Activated CD8-positive, alpha-beta memory T cell treated with anti-CD3 and anti-CD28 coated beads, Interleukin-2, amount 50 U/mL, for 4 hours (primary cell): ENCODE measurements at places on chromosomes 3 and 15.

DNA sequence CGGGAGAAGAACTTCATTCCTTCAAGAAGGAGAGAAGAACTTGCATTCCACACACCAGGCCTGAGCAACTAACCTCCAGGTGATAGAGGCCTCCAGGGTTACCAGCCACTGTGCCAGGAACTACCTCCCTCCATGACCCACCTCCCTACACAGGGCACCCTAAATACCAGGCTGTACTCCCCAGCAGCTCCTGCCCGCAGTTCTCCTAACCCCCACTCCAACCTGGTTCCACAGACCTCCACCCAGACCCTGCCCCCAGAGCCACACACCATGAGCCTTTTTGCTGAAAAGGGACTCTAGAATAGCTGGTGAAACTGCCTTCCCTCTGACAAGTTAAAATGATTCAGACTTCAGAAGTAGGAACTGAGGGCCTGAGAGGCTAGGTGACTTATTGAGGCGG lies 8.2 kb downstream of the IGDCC3 start:
- no peak for DNase-seq

DNA sequence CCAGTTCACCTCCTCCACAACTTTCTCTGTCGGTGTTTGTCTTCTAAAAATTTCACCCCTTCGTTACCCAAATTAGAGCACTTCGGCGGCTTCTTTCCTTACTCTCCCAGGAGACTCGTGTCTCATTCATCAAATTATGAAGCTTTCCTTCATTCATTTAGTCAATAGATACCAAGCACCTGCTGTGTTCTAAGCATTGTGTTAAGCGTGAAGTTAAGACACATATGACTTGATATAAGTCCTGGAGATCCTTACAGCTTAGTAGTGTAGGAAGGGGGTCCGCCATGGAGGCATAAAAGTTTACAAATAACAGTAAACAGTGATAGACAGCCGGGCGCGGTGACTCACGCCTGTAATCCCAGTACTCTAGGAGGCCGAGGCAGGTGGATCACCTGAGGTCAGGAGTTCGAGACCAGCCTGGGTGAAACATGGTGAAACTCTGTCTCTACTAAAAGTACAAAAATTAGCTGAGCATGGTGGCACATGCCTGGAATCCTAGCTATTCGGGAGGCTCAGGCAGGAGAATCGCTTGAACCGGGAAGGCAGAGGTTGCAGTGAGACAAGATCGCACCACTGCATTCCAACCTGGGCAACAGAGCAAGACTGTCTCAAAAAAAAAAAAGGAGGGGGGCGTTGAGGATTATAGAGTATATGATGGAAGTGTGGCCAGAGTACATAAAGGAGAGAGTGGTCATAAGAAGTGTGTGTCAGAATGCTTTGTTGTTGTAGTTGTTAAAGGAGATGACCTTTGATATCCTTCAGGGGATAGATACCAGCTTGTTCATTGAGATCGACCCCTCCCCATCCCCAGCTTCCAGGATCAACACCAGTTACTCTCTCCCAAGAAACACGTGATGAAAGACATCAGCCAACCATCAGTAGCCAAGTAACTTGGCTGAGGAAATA lies 744 bp upstream of the CCDC32 start:
- DNase-seq = no peak

DNA sequence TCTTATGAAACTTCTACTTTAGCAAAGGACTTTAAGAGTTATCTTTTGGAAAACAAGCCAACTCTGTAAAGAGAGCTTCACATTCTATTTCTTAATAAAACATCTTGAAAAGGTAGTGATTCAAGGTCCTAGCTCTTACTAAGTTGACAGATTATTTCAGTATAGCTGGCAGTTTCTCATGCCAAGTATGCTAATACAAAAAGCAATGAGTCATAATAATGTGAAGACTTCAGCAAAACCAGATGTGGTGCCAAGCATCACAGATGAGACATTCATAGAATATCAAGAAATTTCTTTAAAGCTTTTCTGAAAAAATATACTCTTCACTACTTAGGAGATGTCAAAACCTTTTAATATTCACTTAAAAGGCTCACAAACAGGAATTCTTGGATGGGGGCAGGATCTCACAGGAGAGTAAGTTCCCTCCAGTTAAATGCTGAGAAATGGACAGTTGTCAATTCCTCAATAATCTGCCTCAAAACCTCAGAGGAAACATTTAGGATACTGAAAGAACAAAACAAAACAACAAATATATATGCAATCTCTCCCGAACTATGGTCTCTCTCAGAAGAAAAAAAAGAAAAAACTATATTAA lies 45.6 kb downstream of the DCBLD2 start:
- DNase-seq = no peak

DNA sequence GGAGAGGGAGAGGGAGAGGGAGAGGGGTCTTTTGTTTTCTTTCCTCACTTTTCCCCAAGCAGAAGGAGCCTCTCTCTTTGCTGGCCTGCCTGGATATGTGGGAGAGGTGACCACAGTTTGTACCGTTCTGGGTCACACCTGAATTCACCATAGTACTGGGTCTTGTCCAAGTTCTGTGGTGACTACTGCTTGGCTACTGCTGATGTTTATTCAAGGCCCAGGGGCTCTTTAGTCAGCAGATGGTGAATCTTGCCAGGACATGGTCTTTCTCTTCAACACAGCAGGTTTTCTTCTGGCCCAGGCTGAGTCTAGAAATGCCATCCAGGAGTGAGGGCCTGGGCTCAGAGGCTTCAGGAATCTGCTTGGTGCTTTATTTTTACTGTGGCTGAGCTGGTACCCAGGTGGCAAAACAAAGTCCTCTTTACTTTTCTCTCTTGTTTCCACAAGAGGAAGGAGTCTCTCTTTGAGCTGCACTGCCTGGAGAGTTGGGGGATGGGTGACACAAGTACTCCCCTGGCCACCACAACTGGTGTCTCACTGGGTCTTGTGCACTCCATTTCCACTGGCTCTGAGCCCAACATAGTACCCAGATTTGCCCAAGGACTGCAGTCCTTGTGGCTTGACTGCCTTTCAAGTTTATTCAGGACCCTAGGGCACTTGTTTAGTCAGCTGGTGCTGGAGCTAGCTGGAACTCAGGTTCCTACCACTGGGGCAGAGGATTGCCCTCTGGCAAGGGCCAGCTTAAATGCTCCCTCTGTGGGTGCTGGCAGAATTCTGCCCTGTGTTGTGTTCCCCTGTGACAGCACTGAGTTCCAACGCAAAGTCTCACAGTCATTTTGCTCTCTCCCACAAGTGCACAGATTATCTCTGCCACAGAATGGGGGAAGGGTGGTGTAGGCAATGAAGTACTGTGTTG lies 16.8 kb upstream of the CCNDBP1 start:
- no peak for DNase-seq

DNA sequence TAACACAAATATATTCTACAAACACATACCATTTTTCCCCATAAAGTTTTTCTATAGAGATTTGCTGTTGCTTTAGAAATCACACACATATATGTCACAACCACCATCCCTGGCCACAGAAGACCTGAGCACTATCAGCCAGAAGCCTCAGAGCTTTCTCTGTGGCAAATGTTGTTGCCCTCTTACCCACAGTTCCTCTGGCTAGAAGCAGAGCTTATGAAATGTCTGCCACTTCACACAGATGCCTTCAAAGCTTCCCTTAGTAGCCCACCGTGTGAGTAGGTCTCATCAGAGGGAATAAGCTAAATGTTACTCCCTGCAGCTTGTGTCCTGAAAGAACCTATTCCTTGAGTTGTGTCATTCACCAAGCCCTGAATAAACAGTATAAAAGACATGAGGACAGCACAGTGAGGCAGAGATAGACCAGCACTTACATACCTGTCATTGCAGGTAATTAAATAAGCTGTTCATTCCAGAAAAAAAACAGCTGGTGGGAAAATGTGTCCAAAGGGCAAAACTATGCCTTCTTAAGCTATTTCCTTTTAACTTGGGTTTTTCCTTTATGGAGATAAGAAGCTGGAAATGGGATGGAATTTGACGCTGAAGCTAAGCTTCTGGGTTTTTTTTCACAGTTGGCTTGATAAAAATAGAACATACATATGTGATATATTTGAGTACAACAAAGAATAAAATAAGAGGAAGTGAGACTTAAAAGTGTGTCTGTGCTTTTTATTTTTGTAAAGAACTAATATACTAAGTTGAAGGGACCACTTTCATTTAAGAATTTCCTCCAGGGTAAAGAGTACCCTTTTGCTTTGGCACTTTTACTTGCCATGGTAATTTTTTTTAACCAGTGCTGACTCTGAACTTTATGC lies 391.4 kb downstream of the KCNH8 start:
- no peak for DNase-seq

DNA sequence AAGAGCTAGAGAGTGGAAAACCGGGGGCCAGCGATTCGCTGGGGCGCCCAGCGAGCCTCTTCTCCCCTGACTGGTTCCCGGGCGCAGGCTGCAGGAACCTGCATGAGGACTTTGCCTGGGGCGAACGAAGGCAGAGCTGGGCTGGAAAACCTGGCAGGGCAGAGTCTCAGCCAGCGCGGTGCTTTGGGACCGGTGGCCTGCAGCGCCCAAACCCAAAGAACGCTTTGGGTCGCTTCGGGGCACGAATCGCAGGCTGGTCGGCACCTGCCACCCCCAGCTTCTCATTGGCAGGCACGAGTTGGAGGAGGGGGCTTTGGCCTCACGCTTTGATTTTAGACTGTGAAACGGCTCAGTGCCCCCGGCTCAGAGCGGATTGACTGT lies 3.0 kb downstream of the ONECUT1 start:
- no peak for DNase-seq

DNA sequence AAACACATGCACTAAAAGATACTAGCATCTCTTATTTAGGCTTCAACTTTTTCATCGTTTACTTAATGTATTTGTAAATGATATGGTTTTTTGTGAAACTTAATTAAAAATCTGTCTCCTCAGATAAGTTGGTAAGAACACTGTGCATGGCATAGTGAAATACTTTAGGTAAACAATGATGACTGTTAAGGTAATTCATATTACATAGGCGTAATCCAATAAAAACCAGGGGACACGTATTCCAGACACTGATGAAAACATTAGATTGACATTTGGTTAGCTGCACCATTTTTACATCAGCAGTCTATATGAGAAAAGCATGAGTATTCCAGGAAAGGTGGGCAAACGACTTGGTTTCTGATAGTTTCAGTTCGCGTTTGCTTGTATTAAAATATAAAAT lies 170.0 kb downstream of the MBNL1 start:
- DNase-seq = no peak

- no peak for DNase-seq
Observed at GRCh38 chr3:89506462-89507103, 399.2 kb downstream of the EPHA3 start.

GRCh38 chr3:114259566-114259965 lies 22.2 kb upstream of the ZNF80 start:
- DNase-seq = no peak

DNA sequence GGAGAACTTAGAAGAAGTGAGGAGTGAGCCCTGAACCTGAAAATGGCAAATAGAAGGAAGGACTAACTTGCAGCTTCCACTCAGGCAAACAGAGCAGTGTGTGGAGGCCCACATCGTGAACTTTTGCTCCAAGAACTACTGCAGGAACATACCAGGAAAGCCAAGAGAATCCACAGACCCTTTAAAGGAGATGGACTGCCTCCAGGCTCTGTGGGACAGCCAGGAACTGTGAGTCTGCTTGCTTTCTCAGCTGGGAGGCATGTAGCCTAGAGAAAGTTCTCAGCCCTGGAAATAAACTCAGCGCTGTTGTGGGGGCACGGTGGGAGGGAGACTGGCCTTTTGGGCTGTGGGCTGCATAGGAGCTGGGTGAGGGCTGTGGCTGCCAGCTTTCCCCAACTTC lies 93.0 kb downstream of the SNRK start:
- DNase-seq = no peak
